RPMI8226 (cell line): ENCODE measurements at places on chromosomes 12 and 14.

GRCh38 chr14:96184737-96185136 is 19.9 kb upstream of the BDKRB2 start:
- DNase-seq: no peak

GRCh38 chr12:106144847-106145246 is 6.1 kb upstream of the NUAK1 start:
- DNase-seq: peak; percentile 75

DNA sequence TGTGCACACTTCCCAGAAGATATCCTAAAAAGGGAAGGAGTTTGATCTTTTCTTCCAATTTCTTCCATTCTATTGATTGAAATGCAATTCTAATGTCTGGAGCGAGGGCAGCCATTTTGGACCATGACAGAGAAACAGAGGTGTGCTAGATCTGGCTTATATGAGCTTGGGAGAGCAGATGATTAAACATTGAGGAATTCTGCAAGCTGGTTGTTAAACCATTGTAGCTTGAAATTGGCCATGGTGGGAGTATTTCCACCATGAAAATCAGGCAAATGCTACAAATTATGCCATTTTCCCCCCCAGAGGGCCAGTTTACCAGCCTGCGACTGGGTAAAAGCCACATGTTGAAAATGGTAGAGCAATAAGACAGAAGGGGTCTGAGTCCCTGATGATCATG is 155.0 kb downstream of the PAWR start:
- DNase-seq: no peak

GRCh38 chr14:81801921-81802320 is 268.3 kb upstream of the SEL1L start:
- no peak for DNase-seq

GRCh38 chr14:35416108-35416750 is 11.7 kb upstream of the NFKBIA start:
- no peak for DNase-seq

DNA sequence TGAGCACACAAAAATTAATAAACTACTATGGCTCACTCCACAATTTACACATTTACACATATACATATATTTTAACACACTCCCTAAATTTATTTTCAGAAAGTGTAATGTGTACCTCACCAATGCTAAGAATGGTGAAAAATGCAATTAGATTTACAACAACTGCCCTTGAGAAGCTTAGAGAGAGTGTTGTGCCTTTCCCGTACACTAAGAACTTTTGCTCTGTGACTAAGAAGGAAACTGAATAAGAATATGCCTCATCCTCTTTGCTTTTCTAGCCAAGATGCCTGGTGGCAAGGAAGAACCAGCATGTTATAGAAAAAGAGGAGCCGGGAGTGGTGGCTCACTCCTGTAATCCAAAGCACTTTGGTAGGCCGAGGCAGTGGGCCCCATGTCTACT is 62.3 kb downstream of the SINHCAF start:
- no peak for DNase-seq

DNA sequence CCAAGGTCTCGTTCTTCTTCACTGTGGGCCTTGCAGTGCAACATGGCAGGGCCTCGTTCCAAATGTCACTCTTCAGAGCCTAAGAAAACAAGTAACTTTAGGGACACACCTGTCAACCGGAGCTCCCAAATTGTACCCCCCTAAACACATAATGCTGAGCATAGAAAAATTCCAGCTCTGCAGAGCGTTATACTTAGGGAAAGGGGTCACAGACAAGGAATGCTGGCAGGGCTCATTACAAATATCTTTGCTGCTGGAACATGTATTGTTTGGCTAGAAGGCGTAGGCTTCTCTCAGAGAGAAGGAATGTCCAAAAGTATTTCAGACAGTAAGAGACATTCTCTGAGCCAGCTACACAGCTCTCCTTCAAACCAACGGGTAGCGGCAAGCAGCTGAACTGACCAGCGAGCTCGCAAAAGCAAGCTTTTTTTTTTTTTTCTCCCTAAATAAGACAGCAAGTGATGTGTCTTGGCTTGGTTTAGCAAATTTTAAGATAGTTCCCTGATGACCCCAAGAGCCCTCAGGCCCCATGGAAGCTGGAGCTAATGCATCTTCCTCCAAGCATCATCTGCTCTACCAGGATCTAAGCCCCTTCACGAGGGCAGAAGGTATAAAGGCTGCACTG is 24.5 kb downstream of the SSH1 start:
- no peak for DNase-seq

- no peak for DNase-seq
Observed at GRCh38 chr12:4244868-4245267, 28.7 kb upstream of the CCND2 start.

DNA sequence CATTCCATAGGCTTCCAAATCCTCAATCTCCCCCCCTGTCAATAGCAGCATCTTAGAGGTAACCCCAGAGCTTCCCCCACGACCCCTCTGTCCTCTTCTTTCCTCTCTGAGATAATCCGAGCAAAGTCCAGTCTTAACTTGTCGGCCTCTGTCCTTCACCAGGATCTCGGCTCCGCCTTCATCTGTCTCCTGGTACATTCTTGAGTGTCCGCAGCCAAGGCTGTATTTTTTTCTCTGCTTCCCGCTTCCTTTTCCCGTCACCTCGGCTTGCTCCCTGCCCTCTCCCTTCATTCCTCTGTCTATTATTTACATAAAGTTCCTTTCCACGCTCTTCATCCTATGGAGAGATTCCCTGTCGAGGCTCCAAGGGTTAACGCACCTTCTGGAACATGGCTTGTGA is 153.9 kb upstream of the GSC start:
- DNase-seq: no peak

DNA sequence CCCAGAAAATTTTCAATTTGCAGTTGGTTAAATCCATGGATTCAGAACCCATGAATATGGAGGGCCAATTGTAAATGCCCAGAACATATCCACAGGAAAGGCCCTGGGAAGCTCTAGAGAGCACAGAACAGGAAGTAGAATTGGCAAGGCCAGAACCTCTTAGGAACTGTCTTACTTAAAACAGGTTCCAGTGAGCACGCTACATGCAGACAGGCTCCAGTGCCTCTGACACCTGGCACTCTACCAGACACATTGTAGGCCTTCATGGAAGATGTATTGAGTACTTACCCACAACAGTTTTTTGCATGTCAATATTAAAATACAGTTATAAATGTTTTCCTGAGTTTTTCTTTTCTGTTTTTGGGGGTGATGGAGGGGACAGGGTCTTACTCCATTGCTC is 188.2 kb upstream of the FRMD6 start:
- DNase-seq: no peak

DNA sequence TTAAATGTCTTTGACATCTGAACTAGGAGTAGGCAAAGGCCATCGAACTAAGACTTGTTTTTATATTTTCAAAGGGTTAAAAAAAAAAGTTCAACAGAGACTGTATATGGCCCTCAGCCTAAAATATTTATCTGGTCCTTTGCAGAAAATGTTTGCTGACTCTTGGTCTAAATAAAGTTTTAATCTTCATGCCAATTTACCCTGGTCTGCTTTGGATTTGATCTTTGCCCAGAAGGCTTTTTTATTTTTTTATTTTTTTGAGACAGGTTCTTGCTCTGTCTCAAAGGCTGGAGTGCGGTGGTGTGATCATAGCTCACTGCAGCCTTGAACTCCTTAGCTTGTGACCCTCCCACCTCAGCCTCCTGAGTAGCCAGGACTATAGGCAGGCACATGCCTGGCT is 47.1 kb downstream of the SPATS2 start:
- no peak for DNase-seq

DNA sequence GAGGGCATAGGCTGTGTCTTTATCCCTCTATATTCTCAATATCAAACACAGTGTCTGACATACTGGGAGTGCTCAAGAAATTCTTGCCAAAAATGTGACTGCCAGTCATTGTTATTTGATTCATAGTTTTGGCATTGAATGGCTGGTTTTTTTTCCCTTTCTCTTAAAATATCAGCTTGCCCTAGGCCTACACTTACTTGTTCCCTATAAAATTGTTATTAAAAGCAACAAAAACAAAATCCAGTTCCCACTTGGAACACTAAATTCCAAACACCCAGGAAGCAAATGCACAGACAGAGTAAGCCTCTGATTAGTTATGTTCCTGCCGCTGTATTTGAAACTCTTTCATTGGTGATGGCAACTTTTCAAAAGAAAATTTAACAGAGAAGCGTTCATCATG is 110.7 kb downstream of the WIF1 start:
- no peak for DNase-seq

- DNase-seq: no peak
Observed at GRCh38 chr14:101444116-101444515, 117.2 kb upstream of the DIO3 start.

DNA sequence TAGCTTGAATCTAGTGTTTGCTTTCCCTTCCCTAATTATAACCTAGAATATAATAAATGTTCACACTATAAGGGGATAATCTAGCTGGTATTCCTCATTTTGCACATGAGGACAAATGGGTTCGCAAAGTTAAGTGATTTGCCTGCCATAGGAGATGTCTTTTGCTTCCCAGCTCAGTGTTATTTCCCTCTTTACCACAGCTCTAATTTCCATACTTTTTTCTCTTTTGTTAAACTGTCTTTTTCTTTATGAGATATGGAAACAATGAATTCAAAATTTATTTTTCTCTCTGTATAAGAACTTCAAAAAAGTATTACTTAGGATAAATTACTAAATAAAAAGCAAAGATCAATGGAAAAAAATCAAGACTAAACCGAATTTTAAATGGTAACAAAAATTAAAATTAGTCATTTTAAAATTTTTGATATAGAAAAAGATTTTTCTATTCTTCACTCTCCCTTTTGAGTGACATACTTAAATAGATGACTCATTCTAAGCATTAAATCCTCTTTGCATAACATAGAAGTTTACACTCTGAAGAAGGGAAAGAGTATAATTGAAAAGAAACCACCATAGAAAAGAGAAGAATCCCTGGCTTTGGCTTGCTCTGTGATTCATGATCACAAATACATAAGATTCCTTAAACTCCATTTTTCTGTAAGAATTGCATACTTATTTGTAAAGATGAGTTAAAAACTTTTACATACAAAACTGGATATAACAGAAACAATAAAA is 97.3 kb downstream of the INSM2 start:
- DNase-seq: no peak

- DNase-seq: no peak
Observed at GRCh38 chr12:103547929-103548328, 39.1 kb upstream of the STAB2 start.

- no peak for DNase-seq
Observed at GRCh38 chr12:27488479-27488878, 35.5 kb upstream of the PPFIBP1 start.

- DNase-seq: no peak
Observed at GRCh38 chr12:22993609-22994315, 368.8 kb downstream of the ETNK1 start.

- DNase-seq: no peak
Observed at GRCh38 chr12:92070864-92071445, 74.7 kb downstream of the BTG1 start.

GRCh38 chr14:65476273-65476941 is 63.9 kb downstream of the FUT8 start:
- DNase-seq: no peak

GRCh38 chr12:53190108-53190729 is 9.5 kb upstream of the CSAD start:
- DNase-seq: peak; percentile 83

DNA sequence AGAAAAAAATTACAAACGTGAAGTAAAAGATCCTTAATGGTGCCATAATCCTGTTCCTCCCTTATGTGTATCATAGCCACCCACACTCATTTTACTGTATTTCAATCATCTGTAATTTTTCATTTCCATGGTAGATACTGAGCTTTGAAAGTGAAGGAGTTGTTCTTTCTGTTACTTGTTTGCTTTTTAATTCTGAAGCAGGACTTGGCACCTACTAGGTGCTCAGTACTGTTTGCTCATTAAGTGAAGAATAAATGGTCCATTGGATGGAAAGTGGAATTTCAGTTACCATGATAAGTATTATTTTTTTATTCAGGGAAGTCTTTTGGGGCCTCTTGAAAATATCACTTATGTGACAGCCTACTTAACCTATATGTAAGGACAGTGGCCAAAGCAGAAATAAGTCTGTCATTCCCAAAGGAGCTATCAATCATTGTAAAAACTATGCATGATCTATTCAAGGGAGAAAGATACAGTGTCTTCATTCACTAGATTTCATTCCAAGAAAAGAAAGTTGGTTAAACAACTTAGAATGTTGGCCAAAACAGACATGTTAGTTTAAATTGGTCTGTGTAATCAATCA is 1244.4 kb upstream of the SEL1L start:
- no peak for DNase-seq

DNA sequence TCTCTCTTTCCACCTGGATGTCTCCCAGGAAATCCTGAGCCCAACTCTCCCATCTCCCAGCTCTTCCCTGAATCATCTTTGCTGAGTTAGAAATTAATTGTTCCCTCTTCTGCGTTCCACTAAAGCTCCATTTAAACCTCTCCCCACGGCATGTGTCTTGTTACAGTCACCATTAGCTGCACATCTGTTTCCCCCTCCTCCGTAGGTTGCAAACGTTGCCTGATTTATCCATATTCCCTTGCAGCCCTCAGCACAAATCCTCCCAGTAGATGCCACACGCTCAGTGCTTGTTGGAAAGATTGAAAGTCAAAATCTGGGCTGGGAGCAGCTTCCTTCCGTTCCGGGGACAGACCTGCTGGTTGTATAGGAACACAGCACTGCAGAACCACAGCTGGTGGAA is 90.4 kb downstream of the SLC24A4 start:
- no peak for DNase-seq

GRCh38 chr14:99609245-99610170 is 5.5 kb upstream of the CCDC85C start:
- no peak for DNase-seq

- DNase-seq: no peak
Observed at GRCh38 chr14:61132894-61133293, 148.2 kb downstream of the TMEM30B start.

GRCh38 chr12:22668441-22668840 is 43.5 kb downstream of the ETNK1 start:
- no peak for DNase-seq

DNA sequence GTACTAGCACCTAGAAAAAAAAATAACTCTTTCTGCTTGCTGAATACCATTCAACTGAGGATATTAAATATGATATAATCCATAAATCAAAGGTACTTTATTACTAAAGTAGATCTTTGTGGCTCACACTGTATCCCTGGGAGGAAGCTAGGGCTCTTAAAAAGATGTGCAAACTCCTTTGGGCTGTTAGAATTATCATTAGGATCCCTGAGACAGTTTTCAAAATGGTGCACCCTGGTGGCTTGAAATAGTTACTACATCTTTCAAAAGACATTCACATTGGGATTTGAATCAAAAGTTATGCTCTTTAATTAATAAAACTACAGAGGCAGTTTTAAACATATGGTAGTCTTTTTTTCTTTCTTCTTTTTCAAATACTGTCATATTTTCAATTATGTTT is 228.5 kb upstream of the G2E3 start:
- DNase-seq: peak; percentile 7

GRCh38 chr12:128318341-128318740 is 51.4 kb downstream of the TMEM132C start:
- no peak for DNase-seq

DNA sequence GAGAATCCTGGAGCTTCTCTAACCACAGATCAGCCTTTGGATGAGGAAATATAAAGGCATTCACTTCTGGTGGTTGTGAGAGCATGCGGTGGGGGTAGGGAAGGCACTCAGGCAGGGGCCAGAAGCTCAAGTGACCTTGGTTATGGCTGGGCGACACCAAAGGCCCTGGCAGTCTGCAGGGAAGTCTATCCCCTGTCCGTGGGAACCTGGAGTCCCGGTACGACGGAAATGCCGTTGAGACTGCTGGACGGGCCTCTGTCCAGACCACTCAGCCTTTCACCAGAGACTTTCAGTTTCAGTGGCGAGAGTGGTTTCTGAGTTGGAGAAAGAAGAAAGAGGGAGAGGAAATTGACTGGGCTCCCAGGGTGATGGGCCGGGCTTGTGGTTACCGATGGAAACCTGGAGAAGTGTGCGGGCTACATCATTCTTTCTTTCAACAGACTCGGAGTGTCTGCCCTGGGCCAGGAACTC is 20.9 kb downstream of the ISCA2 start:
- peak; percentile 74 for DNase-seq
